ENCODE measurements at places on chromosomes 11 and 22.

GRCh38 chr22:48146426-48146825, 1384.0 kb downstream of the TBC1D22A start:
- DNase-seq = no peak

DNA sequence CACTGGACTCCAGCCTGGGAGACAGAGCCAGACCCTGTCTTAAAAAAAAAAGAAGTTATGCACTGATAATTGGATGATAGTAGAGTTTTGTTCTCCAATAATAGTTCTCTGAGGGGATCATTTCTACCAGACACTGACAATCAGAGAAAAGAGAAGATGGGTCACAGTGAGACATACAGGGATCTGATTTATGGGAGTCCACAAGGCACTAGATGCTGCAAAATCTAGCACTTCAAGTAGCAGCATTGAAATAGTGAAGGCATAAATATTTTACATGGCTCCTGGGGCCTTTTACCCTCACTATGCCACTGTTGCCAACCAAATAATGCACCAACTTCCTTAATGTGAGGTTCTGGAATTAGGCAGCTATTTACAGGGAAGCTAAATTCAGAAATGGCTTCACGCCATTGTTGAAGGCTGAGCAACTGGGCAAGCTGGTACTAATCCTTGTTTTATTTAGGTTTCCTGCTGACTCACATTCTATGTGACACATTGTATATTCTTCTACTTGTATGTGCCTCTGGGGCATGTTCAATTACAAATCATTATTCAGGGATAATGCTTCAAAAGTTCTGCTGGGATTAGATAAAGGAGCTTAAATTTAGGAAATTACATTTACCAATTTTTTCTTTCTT, 38.2 kb upstream of the ABTB2 start:
- no peak for DNase-seq

DNA sequence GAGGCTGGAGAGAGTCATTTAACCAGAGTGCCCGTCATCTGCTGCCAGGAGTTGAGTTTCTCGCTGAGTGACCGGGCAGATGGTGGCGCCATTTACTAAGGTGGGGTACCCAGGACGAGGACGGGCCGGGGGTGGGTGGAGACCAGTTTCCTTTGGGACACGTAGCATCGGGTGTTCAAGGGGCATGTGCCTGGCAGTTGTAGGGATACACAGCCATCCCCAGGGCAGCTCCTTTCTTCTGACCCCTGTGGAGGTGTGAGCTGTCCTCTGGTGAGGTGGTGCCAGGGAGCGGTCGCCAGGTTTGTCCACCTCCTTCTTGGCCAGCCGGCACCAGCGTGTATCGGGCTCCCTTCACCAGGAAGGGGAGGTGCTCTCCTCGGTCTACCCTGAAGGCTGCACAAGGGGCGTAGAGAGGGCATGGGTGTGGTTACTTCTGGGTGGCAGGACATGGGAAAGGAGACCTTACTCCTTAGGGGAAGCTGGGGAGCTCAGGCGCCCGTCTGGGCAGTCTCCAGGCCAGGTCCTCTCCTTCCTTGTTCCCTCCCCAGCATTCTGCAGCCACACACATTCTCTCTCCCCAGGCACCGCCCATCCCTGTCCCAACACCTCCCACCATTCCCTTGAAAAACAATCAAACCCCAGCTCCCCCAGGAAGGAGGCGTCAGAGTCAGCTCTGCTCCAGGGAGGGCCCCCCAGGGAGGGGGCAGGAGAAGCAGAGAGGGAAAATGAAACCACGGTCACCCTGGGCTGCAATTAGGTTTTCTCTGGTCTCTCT, 10.3 kb upstream of the MB start:
- peak; percentile 54 for DNase-seq

DNA sequence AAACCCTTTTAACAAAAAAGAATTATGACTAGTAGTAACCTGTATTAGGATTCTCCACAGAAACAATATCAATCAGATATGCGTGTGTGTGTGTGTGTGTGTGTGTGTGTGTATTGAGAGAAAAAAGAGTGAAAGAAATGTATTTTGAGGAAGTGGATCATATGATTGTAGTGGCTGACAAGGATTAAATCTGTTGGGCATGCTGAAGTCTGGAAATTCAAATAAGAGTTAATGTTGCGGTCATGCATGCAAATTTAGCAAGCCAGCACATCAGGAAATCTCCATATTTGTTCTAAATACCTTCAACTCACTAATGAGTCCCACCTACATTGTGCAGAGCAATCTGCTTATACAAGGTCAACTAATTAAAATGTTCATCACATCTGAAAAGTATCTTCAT, 46.8 kb upstream of the IGLL5 start:
- no peak for DNase-seq

DNA sequence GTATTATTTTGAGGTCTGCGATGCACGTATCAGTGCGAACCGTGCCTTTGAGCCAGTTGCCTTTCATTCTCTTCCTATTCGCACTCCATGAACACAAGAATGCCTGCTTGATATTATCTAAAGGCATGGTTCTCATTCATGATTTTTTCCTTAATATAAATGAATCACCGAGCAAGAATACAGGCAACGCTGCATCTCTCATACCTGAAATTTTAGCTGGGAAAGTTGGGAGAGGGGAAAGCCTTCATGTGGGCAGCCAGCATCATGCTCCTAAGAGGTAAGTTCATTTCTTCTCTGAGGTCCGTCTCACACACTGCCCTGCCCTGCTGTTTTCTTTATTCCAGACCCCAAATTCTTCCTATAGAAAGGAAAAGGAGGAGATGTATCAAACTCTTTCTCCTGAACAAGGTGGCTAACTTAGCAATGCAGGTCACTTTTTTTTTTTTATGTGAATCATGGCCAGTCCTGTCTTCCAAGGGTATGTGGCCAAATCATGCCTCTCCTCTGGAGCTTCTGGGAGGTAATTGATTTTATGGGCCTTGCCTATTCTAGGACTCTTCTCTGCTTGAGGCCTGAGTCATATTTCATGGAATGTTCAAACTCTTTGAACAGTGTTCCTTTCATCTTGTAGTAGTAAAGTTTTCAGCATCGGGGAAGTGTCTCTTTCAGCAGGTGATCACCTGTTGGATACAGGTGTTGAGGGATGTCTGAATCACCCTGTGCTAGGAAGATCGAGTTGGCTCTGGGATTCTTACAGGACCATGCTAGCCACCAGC, 3.2 kb downstream of the GLB1L2 start:
- no peak for DNase-seq

DNA sequence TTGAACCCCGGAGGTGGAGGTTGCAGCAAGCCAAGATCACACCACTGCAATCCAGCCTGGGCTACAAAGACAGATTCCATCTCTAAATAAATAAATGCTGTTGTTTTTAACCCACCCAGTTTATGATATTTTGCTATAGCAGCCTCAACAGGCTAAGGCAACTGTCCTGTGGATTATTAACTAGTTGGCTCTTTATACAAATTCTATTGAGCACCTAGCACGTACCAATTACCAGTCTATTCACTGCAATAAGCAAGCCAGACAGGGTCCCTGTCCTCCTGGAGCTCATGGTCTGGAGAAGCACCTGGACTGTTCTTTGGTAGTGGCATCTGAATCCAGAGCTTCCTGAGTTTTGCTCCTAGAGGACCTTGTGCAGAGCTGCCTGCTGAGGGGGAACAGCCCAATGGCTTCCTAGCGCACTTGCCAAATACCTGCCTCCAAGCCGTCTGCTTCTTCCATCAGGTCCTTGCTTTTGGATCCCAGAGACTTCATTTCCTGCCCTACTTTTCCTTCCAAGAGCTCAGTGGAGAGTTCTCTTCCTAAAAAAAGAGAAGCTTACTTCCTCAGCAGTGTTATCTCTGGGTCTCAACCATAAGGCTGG, 49.9 kb upstream of the MICAL2 start:
- DNase-seq = no peak

DNA sequence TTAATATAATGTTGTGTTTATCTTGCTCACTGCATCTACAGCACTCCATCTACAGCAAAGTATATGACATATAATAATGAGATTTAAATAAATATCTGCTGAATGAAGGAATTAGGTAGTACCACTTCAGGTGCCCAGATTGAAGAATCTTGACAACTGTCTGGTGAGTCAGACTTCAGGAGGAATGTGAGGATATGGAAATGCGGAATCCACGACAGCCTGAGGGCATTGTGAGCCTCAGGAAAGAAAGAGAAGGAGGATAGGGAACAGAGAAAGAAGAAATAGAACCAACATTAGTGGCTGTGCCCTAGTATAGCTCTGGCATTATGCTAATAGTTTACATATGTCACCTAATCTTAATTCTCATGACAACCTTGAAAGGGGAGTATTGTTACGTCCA, 304.4 kb downstream of the AASDHPPT start:
- no peak for DNase-seq

- no peak for DNase-seq
These were observed 339.3 kb downstream of the DCDC1 start for GRCh38 chr11:31030138-31030792.

DNA sequence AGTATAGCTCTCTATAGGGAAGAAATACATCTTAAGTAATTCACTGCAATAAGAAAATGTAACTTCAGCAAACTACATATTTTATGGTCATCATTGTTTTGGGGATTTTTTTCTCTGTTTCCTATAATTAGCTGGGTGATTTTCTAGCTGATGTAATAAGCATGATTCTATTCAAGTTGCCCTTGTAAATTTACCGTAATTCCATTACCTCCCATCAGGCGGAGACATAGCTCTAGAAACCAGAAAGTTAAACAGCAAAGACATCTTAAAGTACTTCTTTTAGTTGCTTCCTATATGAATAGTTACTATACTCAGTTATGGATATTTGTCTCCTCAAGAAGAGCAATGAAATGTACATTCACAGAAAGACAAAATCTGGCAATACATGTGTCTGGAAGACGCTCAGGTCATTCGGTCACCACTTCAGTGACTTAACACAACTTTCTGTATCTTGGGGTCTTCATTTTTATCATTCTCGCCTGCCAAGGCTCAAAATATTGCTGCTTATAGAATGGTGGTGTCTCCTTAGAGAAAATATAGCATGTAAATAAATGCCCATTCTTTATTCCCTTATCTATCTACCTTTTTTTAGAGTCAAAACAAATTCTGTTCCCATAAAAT, 239.9 kb upstream of the ZC3H12C start:
- DNase-seq = no peak
